Stimulated activated CD8-positive, alpha-beta memory T cell treated with anti-CD3 and anti-CD28 coated beads, Interleukin-12 subunit alpha, Interleukin-12 subunit beta, amount 100 ng/mL, for 1 hour (primary cell): ENCODE measurements at places on chromosomes 4 and X.

DNA sequence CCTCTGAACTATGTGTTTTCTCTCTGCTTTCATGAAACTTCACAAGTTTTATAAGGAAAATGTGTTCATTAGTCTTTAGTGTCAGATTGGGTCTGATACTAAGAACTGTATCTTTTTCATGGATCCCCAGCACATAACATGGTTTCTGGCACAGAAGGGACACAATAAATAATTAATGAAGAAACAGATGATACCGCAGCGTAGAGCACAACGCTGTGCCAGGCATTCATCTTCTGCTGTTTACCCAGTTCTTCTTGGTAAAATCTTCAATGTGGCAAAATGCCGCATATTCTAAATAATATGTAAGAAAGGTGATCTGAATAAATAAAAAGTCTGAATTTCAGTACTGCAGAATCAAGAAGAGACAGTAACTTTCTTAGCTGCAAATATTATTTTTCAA lies 12.3 kb downstream of the SCARB2 start:
- no peak for DNase-seq

GRCh38 chr4:163113921-163114713 lies 52.6 kb downstream of the NAF1 start:
- no peak for DNase-seq

- DNase-seq = no peak
Observed at GRCh38 chr4:88327665-88328064, 43.3 kb upstream of the PPM1K start.

GRCh38 chr4:39036172-39036571 lies 4.0 kb upstream of the TMEM156 start:
- no peak for DNase-seq

GRCh38 chr4:40719008-40719623 lies 30.6 kb upstream of the NSUN7 start:
- DNase-seq = no peak

DNA sequence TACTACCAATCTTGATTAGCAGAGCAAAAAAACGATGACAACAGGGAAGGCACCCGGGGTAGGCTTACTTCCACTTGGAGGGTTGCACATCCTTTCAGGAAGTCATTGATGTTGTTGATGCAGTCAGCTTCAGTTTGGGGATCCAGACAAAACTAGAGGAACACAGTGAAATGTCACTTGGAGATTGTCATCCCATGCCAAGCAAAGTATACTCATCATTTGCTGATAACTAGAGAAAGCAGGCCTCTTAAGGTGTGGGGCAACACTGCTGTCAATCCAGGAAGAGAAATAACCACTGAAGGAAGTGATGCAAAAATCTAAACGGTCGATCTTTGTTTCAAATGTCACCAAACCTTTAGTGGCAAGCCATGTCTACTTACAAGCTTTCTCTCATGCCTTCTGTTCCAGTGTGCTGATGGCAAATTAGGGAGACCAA lies 1.4 kb downstream of the ARHGEF6 start:
- DNase-seq = no peak

DNA sequence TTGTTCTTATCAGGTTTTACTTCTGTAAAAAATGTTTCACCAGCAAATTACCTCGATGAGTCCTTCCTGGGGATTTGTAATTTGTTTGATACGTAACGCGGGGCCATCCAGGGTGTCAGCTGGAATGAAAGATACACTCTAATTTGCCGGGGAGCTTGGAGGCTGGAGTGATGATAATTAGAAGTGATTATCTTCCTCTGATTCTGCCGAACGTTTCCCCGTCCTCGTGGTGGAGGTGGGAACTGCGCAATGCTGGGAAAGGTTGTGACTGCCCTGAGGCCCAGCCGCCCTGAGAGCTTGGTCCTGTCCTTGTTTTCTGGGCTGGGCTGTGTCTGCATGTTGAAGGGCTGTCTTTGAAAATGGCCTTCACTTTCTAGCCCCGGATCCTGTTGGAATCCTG lies 48.0 kb downstream of the SORCS2 start:
- no peak for DNase-seq

GRCh38 chr4:3770323-3771163 lies 4.4 kb downstream of the ADRA2C start:
- DNase-seq = no peak

GRCh38 chrX:139287155-139287924 lies 243.2 kb upstream of the F9 start:
- no peak for DNase-seq

DNA sequence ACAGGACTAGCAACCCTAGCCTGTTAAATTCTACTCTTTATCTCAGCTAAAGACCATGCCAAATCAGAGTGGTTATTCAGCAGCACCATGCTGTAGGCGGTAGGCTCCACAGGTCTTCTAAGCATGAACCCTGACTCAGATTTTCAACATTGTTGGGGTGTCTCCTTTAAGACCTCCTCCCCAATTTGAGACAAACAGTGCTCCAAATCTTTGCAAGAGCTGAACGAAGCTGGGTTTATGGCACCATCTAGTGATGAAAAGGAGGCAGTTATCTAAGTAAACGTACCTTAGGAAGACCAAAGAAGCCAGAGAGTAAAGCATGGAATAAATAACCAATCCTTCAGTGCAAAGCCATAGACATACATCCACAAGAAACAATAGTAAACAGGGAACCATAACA lies 334.5 kb upstream of the SLC7A11 start:
- no peak for DNase-seq
